ENCODE measurements at places on chromosomes 16 and 17.

GRCh38 chr17:50043290-50044148, 12.4 kb upstream of the ITGA3 start:
- no peak for DNase-seq

GRCh38 chr17:9021992-9022572, 772 bp downstream of the NTN1 start:
- no peak for DNase-seq

GRCh38 chr17:28485049-28485448, 11.6 kb downstream of the SLC13A2 start:
- no peak for DNase-seq

- no peak for DNase-seq
Observed at GRCh38 chr16:73956587-73957494, 339.8 kb upstream of the PSMD7 start.

DNA sequence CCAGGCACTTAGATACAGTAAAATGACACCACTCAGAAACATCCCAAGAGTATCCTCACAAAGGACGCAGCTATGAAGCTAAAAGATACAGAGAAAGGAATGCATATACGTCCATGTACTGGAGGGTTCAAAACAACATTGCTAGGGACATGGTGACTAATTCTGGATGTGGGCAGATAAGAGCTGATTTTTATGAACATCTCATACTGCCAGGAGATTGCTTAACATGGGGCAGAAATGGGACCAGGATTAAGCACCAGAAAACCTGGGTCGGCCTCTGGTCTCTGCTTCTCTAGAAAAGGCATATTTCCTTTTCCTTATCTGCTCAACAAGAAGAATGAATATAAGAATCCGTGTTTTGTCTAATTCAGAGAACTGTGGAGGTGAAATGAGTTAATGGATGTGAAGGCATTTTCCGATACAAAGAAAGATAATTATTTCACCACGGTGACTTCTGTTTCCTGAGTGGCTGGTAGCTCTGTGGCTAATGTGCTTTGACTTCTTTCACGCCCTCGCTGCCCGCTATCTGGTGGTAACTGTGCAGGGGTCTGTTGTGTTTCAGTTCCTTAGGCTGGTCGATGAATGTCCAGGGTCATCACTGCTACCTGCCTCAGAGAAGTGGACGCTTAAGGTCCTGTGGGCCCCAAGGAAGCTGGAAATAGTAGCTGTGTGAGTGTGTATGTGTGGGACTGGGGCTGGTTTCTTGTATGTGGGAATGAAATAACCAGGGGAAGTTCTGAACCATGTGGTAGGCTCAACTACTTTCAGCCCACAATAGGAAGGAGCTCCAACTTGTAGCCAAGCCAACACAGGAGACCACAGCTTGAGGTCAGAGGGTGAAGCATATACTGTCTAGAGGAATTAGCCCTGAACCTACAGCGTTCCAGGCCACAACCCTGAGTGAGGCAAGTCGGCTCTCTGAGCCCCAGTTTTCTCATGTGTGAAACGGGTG, 15.8 kb upstream of the CCL5 start:
- DNase-seq: no peak
